ENCODE measurements at places on chromosomes 12 and 14. TPM values are rescaled to one million over a fixed set of nuclear protein-coding genes. Genes with fewer than 3 reads are reported as not detected.

TMPRSS12 gene
- not detected for total RNA-seq

IFNG gene
- 920 TPM for total RNA-seq

EP400 gene
- total RNA-seq: 53.3 TPM

P2RX2 gene
- total RNA-seq: not detected

TAS2R14 gene
- 0.89 TPM for total RNA-seq

MSI1 gene
- total RNA-seq: 0.16 TPM

LMBR1L gene
- 28.8 TPM for total RNA-seq

FBLN5 gene
- 0.37 TPM for total RNA-seq

GLI1 gene
- total RNA-seq: 0.65 TPM

RPL10L gene
- total RNA-seq: not detected

PRPF39 gene
- 36.4 TPM for total RNA-seq

DIO2 gene
- not detected for total RNA-seq

ZNF410 gene
- 54.5 TPM for total RNA-seq

NFE2 gene
- total RNA-seq: 0.27 TPM

DNA sequence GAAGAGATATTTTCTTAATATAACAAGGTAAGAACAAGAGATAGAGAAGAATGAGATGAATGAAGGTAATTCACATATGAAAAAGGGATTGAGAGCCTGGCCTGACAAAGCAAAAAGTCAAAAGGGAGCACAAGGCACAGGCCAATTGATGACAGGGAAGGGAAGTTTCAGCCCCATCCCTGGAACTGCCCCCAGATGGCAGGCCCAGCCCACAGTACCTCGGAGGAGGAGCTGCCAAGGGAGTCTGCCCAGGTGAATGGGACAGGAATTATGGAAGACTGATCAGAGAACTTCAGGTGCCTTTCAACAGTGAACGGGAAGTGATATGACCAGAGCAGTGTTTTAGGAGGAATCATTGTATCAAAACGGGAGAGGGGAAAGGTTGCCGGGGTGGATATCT, 15.7 kb downstream of the SNRPF start:
- DNase-seq: no peak

- DNase-seq: no peak
Observed at GRCh38 chr12:58176296-58176869, 235.0 kb downstream of the ATP23 start.

GRCh38 chr14:73997944-73998447, 21.1 kb downstream of the ENTPD5 start:
- no peak for DNase-seq

- DNase-seq: no peak
Observed at GRCh38 chr14:68727315-68728047, 65.4 kb downstream of the ZFP36L1 start.

DNA sequence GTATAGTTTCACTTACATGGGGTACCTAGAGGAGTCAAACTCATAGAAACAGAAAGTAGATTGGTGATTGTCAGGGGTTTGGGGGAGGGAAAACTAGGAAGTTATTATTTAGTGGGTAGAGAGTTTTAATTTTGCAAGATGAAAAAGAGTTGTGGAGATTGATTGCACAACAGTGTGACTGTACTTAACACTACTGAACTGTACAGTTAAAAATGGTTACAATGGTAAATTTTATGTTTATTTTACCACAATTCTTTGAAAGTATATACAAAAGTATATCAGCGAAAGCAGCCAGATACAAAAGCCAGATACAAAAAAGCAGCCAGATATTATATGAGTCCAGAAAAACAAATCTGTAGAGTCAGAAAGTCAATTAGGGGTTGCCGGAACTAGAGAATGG, 247.6 kb downstream of the IPO8 start:
- no peak for DNase-seq

DNA sequence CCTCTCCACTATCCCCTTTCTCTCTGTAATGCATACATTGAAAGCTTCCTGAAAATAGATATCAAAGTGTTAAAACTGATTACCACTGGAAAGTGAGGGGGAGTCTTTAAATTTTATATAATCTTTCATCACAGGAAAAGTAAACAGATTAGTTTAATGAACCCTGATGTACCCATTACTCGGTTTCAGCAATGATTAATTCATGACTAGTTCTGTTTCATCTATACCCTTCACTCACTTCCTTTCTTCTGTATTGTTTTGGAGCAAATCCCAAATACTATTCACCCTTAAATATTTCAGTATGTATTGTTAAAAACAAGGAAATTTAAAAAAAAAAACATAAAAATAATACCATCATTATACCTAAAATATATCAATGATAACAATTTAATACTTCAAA, 67.3 kb upstream of the TMCC3 start:
- no peak for DNase-seq

DNA sequence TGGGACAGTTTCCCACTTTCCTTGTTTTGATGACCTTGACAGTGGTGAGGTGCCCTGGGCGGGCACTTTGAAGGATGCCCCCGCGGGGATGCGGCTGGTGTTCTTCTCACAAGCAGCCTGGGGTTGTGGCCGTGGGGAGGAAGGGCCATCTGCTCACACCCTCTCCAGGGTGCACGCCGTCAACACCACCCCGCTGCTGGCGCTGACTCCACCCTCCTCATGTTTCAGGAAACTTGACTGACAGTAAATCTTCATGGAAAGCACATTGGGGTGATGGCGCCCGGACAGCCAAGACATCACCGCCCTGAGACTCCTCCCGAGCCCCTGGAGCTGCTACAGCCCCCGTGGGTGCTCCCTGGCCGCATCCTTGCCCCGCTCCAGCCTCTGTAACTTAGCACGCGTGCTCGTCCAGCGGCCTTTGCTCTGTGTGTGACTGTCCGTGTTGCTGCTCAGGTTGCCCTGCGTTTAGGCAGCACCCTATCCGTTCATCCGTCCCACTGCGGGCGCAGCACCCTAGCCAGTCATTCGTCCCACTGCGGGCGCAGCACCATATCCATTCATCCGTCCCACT, 150.2 kb upstream of the C14orf180 start:
- DNase-seq: no peak

- peak; percentile 3 for DNase-seq
Observed at GRCh38 chr14:104361101-104361591, 218.4 kb upstream of the C14orf180 start.

GRCh38 chr12:92930421-92930820, 1.3 kb upstream of the EEA1 start:
- no peak for DNase-seq

- DNase-seq: no peak
Observed at GRCh38 chr12:27619308-27619707, 76.9 kb upstream of the REP15 start.

- no peak for DNase-seq
Observed at GRCh38 chr12:39805651-39806050, 186.0 kb upstream of the ABCD2 start.

DNA sequence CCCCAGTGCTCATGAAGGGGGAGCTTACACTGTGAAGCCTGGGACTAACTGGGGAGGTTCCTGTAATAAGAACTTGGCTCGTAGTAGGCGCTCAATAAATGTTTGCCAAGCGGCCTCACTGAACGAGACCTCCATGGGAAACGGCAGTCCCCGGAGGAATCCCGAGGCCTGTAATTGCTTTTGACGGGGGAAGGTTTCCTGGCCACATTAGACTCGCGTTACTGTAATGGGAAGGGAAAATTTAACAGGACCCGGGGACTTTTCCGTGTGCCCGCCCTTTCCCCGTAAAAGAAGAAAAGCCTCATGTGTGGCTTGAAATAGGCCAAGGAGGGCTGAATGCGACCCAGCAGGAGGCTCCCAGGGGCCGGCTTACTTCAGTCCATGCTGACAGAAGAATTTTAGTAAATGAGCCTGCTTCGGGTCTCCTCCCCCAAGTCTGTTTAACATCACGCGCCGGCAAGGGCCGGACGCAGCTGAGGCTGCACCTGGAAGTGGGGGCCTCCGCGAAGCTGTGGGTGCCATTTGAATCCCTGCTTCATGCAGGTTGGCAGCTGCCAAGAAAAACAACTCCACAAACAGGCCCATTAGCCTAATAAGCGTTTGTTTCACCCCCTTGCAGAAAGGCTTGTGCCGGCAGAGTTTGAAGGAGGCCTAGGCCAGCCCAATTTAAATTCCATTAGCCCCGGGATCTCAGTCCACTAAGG, 39.8 kb upstream of the PWP1 start:
- DNase-seq: no peak

DNA sequence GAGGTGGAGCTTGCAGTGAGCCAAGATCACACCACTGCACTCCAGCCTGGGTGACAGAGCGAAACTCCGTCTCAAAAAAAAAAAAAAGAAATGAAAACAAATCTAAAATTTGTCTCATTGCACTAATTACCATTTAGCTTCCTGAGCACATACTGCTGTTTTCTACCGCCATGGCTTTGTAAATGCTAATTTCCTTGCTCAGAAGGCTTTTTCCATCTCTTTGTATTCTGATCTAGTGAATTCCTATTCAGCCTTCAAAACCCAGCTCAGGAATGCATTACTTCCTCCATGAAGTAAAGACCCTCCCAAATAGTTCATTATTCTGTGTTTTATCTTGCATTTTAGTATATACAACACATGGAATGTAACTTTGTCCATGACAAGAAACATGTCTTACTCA, 33.6 kb downstream of the CEP83 start:
- DNase-seq: no peak
